Esophagus muscularis mucosa (tissue), 4 donors: ENCODE measurements at places on chromosomes 7 and 10.
A peak's percentile ranks its signal among the peaks of the same experiment; 100 is the strongest.

DNA sequence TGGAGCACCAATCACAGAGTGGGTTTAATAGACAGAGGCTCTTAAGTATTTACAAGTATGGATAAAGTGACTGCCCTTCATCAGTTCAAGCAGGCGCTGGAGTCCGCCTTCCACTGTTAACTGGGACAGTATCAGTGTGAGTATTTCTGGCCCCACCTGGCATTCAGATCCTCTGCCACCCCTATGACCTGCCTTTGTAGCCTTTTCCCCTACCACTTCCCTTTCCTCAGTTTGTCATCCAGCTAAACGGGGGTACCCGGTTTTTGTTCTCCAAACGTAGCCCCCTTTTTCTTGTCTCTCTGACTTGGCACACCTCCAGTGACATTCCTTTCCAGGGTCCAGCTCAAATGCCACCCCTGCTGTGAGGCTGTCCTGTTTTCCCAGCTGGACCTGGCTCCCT is 134.4 kb downstream of the SNX10 start:
- no peak for DNase-seq

- DNase-seq, result no peak
These were observed 44.1 kb upstream of the MXI1 start for GRCh38 chr10:110163192-110163773.

DNA sequence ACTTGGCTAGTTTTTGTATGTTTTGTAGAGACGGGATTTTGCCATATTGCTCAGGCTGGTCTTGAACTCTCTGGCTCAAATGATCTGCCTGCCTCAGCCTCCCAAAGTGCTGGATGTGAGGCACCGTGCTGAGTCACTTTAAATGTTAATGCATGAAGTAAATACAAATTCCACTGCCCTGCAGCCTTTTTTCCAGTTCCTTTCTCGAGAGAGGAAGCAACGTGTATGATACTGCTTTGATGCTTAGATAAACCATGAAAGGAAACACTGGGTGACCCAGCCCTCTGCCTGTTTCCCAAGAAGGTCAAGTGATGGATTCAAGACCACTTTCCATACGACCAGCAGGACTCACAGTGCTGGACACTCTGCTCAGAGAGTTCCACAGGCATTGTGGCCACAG is 11.3 kb upstream of the MRPS24 start:
- DNase-seq, result no peak

- DNase-seq, result no peak
These were observed 6.5 kb upstream of the VWC2 start for GRCh38 chr7:49766966-49767365.

DNA sequence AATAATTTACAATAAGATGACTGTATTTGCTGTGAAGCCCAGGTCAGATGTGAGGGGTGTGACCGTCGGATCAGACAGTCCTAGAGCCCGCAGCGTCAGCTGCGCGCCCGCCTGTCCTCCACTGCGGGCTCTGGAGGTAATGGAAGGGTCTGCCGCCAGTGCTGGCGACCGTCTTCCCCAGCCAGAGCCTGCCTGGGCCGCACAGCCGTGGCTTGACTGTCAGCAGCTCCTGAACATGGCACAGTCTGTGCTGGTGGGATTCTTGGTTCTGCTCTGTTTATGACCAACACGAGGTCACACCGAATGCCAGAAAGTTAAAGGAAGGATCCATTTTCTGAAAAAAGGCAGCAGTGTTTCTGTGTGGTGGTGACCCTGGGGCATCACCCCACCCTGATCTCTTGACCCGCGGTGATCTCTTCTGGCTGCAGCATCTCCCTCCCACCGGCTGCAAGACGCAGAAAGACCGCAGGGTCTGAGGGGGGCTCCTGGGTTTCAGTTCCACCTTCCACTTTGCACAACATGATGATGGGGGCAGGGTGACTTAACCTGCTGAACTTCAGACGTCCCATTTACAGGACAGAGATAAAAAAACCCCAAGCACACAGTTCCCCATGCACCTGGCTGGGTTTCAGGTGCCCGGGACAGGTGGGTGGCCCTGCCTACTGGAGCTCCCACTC is 103.7 kb downstream of the DNAJB6 start:
- no peak for DNase-seq

GRCh38 chr10:118513174-118513573 is 82.3 kb downstream of the PRLHR start:
- DNase-seq, result no peak

GRCh38 chr10:75530299-75530698 is 98.9 kb downstream of the LRMDA start:
- no peak for DNase-seq

- DNase-seq, result no peak
These were observed 90.3 kb downstream of the WDR11 start for GRCh38 chr10:120941501-120941900.

- no peak for DNase-seq
These were observed 124.4 kb upstream of the ZNF804B start for GRCh38 chr7:88635149-88635548.

DNA sequence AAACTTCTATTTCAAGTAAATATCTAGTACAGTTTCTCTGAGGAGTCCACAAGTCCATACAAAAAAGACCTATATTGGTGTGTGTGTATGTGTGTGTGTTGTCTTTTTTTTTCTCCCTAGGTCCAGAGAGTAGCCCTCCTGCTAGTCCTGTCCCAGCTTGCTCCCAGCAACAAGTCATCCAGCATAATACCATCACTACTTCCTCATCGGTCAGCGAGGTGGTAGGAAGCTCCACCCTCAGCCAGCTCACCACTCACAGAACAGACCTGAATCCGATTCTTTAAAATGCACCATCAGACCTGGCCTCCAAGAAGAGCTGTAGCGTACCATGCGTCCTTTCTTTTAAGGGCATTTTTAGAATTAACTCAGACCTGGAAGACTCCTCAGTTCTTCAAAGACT is 139.1 kb downstream of the TRIL start:
- DNase-seq, result no peak

GRCh38 chr10:114103284-114103683 is 59.6 kb downstream of the ADRB1 start:
- DNase-seq, result no peak

- DNase-seq, result peak; percentile 55
These were observed 97.9 kb upstream of the FZD8 start for GRCh38 chr10:35739998-35740397.

DNA sequence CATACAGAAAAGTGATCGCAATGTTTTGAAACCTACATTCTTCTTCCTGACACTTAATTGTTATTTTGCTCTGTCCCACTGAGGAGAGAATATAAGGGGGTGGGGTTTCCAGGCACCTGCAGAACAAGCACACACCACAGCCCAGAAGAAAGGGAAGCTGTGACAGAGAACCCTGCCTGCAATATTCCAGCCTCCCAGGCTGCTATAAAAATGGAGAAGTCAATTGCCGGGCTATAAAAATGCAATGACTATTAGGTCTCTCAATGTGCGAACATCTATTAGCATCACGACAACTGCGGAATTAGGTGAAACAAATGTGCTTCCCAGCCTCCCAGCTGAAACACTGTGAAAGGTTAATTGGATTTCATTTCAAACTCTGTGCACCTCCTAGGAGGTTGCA is 145.3 kb upstream of the FRMD4A start:
- no peak for DNase-seq

DNA sequence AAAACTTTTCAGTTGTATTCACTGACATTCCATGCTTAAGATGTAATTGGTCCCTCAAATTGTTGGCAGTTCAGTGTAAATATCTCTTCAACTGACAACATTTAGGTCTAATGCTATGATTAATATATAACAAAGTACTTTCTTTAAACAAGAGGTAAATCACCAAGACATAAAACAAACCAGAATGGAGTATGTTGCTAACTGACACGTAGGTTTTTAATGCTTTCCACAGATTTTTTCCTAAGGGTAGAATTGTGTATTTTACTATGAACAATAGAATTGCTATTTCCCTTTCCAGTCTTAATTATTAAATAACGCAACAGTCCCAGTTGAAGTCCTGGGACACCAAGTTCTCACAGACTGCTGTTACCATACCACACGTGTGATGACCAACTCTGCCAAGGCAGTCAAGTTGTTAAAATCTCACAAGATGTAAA is 4.1 kb downstream of the JCAD start:
- no peak for DNase-seq

DNA sequence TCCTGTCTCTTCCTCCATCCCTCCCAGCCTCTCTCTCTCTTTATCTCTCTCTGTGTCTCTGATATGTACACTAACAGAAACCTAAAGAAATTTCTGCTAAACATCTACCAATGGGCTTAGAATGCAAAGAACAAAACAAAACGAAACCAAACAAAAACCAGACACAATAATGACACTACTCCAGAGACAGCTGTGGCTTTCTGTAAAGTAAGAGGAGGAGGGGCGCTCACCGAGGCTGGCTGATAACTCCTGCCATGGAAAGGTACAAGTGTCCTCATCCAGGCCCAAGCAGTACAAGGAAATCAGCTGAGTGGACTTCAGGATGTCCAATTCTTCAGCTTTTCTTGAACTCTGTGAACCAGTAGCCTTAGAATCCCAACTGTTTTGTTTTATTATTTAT is 70.4 kb upstream of the FZD8 start:
- peak; percentile 19 for DNase-seq

DNA sequence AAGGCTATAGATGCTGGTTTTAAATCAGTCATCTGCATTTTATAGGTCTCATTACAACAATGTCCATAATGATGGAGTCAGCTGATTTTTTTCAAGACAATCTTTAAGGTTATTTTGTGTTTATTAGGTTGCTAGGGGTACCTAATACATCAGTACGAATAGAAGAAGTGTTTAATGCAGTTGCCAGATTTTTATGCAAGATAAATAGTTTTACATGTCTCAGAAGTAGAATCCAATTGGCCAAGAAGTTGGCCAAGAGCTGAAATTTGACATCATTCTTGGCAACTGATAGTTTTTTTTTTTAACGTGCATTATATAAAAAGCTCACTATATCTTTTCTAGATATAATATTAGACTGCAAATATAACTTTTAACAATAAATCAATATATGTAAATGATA is 208.5 kb downstream of the TRIL start:
- DNase-seq, result no peak

GRCh38 chr10:121974535-121975294 is at the start of gene NSMCE4A:
NSMCE4A (minus strand) TSS chr10:121975217; CDS start chr10:121975165, 52 bp downstream.
- DNase-seq, result no peak

DNA sequence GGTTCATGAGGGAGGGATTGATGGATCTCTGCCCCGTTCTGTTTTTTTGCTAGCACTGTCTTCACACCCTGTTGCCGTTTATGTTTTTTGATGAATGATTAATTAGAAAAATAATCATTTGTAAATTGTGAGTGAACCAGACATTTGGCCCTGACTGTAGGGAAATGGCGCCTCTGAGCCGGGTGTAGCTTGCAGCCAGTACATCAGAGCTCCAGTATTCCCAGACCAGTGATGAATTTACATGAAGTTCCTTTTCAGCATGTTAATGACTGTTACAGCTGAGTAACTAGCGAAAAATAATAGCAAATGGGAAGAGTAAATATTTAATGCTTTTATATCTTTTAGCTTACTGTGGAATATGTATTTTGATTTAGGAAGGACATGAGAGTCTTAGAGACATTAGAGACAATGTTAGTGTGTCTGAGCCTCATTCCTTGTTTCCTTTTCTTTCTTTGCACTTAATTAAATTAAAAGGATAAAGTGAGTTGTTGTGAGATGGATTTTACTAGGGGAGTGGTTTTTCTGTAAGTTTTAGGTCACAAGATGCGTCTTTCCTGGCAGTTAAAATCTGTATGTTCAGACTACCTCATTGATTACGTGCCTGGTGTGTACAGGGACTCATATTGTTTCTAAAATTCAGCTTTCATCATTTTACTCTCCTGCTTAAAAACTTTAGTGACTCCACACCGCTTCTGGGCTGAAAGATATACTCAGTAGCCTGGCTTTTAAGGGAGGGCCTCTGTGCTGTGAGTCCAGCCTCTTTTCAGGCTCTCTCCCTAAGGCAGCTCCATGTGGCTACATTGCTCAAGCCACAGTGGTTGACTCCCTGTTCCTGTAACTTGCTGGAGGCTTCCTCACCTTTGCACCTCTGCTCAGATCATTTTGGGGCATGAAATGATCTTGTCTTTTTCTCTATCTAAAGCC is 86.4 kb downstream of the AUTS2 start:
- DNase-seq, result no peak

DNA sequence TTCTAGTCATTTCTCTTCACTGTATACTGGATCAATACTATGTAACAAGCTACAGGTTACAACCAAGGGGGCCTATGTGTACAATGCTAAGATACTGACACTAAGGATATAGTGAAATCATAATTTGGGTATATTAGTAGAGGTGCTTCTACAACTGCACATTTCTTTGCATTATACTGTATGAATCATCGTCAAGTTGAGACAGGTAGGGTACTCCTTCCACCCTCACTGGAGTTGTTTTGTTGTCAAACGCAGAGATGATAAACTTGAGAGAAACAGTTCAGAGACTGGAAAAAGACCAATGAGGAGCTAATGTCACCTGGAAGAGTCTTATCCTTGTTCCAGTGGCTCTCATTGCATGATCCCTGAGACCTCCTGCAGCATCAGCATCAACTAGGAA is 208.2 kb upstream of the PRPS1L1 start:
- DNase-seq, result no peak

DNA sequence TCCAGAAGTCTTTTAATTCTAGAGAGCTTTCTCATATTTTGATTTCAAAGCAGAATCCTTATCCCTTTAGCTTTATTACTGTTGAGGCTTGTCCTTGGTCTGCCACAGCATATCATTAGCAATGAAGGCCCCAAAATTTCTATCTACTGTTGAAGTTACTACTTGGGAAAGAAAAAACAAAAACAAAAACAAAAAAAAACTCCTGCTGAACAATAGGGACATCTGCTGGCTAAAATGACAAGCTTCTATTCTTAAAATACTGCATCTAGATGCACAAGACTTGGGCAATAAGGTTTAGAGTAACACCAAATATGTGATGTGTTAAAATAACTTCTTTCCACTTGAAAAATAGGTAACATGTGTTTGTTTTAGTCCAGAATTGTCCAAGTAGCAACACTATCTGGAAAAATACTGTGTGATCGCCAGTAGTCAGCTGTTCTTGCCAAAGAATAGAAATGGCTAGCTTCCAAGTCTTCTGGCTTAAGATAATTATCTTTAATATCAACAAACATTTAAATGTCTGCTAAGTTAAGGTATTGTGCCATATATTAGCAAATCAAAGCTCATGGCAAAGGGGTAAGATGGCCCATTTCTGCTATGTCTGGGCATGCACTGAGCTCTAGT is 3.8 kb upstream of the DMTF1 start:
- DNase-seq, result no peak

GRCh38 chr10:133275684-133276092 is 980 bp downstream of the ADAM8 start:
- no peak for DNase-seq

DNA sequence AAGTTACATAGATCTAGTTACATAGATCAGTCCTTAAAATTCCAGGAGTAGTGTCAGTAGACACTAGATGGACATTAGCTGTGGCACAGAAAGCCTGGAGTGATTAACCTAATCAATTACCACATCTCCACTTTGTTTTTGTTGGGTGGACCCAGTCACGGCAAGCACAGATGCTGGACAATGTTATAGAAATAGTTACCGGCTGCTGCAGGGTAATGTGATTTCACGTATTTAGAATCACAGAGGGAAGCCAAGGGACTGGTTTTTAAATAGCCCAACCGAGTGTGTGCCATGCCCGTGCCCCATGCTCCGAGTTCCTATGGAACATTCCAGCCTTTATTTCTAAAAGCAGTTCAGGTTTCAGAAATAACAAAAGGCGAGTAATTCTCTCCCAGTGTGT is 2.8 kb downstream of the LGI1 start:
- DNase-seq, result no peak
